ENCODE measurements at places on chromosomes 5 and 9.

- DNase-seq: no peak
Observed at GRCh38 chr5:112125903-112126302, 293.2 kb downstream of the EPB41L4A start.

DNA sequence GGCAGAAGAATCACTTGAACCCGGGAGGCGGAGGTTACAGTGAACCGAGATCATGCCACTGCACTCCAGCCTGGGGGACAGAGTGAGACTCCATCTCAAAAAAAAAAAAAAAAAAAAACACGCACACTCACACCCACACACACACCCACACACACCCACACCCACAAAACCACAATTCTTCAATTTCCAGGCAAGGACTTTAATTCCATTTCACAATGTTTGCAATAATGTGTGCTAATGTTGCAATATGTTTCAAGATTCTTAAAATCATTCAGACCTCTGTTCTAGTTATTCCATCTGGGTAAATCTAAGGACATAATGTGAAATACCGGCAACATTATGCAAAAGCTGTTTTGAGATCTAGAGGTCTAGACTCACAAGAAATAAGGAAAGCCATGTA lies 28.3 kb downstream of the CCDC69 start:
- DNase-seq: no peak

- DNase-seq: no peak
Observed at GRCh38 chr5:68467794-68468193, 252.2 kb downstream of the PIK3R1 start.

DNA sequence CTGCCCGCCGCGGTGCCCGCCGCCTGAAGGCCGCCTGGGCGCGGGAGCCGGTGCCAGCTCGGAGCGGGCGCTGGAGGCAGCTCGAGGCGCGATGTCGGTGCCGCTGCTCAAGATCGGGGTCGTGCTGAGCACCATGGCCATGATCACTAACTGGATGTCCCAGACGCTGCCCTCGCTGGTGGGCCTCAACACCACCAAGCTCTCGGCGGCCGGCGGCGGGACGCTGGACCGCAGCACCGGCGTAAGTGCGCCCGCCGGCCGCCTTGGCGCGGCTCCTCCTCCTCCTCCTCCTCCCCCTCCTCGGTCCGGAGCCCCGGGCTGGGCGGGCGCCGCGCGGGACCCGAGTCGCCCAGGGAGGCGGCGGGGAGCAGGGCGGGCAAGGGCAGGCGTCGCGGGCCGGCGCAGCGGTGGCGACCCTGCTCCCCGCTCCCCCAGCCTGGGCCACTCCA lies 455 bp downstream of the OLFM1 start:
- no peak for DNase-seq

DNA sequence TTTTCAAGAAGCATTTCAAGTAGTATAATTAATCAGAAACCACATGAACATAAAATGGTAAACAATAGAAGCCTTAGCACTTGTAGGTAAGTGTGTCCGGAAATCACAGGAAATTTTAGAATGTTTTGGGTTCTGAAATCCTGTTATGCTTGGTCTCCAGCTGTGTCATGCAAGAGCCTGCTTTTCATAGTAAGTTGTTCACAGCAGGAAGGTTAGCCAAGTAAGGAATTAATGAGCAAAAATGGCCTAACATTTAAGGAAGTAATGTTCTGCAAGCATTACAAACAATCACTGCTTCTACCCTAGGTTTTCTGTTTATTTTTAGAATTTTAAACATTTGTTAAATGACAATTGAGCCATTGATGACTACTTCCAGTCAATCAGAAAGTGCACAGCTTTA lies 669.5 kb downstream of the SLCO4C1 start:
- DNase-seq: no peak

DNA sequence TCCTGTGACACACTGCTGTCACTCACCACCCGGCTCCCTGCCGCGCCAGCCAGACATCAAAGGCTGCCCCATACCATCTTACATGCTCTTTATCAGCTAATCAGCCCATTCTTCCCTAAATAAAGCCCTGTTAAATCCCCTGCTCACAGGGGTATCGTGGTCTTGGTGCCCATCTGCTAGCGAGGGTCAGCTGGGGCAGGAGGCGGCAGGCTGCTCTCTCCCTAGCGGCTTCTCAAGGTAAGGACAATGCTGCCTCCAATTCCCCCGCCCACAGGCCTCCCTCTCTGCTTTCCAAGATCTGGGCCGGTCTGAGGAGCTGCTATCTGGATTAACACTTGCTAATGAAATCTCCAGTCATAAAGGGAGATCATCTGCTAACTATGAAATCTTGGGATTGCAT lies 26.8 kb downstream of the BARHL1 start:
- DNase-seq: no peak
